ENCODE measurements at places on chromosomes 11 and 22.
A peak's percentile ranks its signal among the peaks of the same experiment; 100 is the strongest.

DNA sequence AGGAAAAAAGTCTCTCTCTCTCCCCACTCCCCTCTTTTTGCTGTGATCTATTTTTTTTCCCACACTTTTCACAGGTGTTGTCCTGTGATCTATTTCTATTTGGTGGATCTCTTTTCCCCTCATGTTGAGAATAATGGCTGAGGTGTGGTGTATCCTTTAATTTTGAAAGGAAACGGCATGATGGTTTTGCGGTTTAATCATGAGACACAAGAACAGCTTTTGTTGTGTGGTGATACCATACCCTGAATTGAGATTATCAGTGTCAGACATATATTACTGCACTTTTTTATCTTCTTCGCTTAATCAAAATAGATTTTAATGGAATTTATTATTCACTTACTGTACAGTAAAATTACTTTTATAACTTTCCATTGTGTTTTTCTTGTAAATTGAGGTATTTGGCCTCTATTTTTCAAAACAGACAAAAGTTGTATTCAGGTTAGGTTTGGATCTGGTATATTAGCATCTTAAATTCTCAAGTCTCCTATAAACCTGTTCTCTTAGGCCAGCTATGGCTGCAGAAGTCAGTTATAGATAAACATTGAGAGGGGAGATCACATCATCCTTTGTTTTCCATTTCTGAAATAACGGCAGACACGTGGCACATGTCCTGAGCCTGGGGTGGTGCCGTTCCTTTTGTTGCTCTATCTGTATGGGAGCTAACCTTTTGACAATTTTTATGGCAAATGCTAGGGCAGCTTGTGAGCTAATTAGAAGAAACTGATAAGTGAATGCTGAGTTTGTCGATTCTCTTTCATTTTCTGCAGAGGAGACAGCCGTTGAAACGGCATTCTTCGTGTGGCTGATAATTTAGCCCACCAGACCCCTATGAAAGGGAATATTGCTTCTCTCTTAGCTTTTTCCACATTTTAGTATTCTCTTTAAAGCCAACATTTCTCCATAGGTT lies 25.8 kb downstream of the NF2 start:
- no peak for DNase-seq

GRCh38 chr11:57336111-57336666 lies 497 bp upstream of the SSRP1 start:
- no peak for DNase-seq

- DNase-seq, result no peak
Observed at GRCh38 chr11:69238573-69239351, 55.2 kb upstream of the MYEOV start.

- no peak for DNase-seq
Observed at GRCh38 chr22:23315341-23315917, 135.1 kb downstream of the BCR start.

DNA sequence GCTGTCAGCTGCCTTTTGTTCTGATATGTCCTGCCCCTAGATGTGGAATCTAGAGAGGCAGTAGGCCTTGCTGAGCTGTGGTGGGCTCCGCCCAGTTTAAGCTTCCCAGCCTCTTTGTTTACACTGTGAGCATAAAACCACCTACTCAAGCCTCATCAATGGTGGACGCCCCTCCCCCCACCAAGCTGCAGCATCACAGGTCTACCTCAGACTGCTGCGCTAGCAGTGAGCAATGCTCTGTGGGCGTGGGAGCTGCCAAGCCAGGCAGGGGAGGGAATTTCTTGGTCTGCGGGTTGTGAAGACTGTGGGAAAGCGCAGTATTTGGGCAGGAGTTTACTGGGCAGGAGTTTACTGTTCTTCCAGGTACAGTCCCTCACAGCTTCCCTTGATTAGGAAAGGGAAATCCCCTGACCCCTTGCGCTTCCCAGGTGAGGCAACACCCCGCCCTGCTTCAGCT lies 98.5 kb downstream of the SMCO4 start:
- DNase-seq, result peak; percentile 10
